ENCODE measurements at places on chromosomes 1 and 21.

- no peak for DNase-seq
Measured at GRCh38 chr1:44227211-44227610, 13.9 kb downstream of the DMAP1 start.

DNA sequence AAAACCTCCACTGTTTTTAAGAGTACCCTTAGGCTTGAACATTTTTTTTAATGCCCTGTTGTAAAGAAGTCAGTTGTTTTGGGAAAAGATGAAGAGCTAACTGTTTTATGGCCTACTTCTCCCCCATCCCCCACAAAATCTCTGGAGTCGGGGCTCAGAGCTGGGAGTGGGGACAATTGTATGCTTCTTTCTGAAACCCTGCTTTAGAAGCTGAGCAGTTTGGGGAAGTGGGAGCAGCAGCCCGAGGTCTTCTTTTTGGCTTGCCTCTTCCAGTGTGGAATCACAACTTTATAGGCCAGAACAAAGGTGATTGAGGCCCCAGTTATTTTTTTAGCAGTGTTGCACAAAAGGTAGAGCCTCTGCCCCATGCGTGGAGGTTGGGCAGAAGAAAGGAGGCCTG, 25.2 kb downstream of the PPP2R5A start:
- no peak for DNase-seq

DNA sequence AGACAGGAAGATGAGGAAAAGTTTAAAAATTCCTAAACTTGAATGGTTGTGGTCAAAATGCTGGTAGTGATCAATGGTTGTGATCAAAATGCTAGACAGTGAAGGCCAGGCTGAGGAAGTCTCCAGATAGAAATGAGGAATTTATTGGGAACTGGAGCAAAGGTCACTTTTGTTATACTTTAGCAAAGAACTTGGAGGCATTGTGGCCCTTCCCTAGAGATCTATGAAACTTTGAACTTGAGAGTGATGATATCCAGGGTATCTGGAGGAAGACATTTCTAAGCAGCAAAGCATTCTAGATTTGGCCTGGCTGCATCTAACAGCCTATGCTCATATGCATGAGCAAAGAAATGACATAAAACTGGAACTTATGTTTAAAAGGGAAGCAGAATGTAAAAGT, 35.5 kb upstream of the RABGAP1L start:
- no peak for DNase-seq

- DNase-seq = no peak
Measured at GRCh38 chr1:15214527-15214926, 32.5 kb upstream of the FHAD1 start.

DNA sequence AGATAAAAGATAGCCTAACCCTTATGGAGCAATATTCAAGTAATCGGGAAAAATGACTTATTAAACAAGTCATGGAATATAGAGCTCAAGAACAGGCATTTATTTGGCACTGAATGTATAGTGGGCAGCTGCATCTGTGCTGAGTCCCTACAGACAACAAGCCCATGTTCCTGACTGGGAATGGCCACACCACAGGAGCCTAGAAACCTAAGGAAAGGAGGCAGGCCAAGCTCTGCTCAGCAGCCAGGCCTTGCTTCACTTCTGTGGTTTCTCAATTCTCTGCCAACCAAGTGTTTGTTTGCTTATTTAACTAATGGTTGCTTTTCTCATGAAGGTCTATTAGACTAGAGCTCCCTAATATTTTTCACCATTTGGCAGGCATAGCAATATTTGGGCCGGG, 21.5 kb downstream of the AK2 start:
- DNase-seq = no peak

- no peak for DNase-seq
Measured at GRCh38 chr1:156551869-156552268, 20.5 kb downstream of the IQGAP3 start.

- no peak for DNase-seq
Measured at GRCh38 chr1:2347409-2347785, 44.0 kb downstream of the MORN1 start.

GRCh38 chr1:226568077-226568831, 19.7 kb downstream of the STUM start:
- DNase-seq = no peak

DNA sequence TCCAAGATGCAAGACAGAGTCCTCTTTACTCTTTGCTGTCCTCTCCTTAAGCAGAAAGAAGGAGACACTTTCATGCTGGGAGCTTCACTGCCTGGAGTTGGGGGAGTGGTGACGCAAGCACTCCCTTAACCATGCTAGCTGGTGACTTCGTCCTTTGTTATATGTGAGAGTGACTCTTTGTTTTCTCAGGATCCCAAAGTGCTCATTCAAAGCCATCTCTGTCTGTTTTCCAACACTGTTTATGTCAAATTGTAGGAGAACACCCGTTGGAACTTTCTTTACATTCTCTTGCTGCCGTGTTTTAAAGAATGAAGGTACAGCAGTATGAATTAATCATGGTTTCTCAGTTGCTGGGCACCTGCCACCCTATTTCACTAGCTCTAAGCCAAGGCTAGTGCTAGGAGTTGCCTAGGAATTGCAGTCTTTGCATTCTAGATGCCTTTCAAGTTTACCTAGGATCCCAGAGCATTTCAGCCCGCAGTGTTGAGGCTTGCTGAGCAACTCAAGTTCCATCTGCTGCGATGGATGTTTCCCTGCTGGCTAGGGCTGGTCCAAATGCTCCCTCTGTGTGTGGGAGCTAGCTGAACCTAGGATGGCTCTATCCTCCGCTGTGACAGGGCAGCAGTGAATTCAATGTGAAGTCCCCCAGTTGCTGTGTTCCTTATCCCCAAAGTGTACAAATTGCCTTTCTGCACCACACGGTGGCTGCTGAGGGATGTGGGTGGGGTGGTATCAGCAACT, 82.6 kb upstream of the GPR52 start:
- no peak for DNase-seq

DNA sequence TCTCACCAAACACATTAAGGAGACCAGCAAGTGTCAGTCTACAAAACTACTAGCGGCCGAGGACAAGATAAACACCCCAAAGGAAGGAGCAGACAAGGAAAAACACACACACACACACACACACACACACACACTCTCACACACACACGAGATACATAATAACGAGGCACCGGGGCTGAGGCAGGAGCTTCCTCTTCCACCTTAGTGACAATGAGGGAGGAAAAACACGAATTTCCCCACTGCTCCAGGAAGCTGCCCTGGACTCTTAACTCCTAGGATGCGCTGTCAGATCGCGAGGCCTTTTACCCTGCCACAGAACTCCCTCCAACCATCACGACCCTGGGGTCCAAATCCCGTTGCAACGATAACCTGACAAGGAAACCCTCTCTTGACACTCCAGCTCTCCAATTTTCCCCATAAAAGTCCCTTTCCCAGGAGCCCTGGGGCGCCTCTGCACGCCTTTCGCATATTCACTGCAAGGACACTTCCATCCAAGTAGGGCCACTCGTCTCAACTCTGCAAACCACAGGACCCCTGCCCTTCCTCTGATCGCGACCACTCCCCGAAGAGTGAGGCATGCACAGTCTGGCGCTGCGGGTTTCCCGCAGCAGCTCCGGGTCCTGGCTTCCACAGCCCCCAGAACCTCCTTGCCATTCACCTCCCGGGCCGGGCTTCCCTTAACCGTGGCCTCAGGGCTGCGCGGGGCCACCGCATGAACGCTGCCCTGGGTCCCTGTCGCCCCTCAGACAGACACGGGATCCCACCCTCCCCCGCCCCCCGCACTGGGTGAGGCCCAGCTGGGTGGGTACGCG, 581 bp downstream of the ETV3 start:
- no peak for DNase-seq

GRCh38 chr21:35988416-35989137, 71.7 kb downstream of the SETD4 start:
- DNase-seq = no peak

Data from HTR-8/SVneo (cell line).